ENCODE measurements at places on chromosomes 2 and 18.

DNA sequence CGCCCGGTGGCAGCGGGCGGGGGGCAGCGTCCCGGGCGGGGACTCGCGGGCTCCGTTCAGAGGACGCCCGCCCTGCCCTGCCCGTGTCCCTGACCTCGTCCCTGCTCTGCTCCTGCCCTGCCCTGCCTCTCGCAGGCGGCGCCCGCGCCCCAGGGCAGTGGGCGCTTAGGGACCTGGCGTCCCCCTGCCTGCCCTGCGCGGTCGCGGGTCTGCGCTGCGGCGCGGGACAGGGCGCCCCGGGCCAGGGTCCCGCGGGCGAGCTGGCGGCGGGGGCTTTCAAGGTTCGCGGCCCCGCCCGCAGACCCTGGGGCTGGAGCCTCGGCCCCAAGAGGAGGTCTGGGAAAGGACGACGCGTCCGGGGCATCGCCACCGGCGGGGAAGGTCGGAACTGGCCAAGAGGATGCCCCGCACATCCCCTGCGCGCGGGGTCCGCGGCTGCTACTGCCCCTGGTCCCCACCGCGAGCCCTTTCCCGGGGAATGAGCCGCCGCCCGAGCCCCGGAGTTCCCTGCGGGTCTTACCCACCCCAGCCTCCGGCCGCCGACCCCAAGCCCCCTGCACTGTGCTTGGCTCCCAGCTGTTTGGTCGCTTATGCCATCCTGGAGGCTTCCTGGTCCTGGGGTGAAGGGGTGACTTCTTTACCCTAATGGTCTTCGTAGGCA, 679 bp downstream of the RNF144A start:
- no peak for DNase-seq

DNA sequence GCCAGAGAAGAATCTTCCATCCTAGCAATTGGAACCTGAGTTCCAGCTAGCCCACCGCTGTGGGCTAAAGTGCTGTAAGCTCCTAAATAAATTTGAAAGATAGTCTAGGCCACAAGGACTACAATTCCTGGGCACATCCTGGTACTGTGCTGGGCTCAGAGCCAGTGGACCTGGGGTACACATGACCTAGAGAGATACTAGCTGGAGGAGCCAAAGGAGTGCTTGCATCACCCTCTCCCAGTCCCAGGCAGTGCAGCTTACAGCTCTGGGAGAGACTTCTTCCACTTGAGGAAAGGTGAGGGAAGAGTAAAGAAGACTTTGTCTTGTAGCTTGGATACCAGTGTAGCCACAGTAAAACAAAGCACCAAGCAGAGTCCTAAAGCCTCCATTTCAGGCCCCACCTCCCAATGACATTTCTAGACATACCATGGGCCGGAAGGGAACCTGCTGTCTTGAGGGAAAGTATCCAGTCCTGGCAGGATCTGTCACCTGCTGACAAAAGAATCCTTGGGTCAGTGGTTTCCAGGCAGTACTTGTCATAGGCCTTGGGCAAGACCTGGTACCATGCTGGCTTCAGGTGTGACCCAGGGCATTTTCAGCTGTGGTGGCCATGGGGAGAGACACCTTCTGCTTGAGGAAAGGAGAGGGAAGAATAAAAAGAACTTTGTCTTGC, 89.5 kb downstream of the TMEM185B start:
- no peak for DNase-seq

GRCh38 chr2:128834880-128835252, 516.2 kb upstream of the HS6ST1 start:
- DNase-seq = no peak

DNA sequence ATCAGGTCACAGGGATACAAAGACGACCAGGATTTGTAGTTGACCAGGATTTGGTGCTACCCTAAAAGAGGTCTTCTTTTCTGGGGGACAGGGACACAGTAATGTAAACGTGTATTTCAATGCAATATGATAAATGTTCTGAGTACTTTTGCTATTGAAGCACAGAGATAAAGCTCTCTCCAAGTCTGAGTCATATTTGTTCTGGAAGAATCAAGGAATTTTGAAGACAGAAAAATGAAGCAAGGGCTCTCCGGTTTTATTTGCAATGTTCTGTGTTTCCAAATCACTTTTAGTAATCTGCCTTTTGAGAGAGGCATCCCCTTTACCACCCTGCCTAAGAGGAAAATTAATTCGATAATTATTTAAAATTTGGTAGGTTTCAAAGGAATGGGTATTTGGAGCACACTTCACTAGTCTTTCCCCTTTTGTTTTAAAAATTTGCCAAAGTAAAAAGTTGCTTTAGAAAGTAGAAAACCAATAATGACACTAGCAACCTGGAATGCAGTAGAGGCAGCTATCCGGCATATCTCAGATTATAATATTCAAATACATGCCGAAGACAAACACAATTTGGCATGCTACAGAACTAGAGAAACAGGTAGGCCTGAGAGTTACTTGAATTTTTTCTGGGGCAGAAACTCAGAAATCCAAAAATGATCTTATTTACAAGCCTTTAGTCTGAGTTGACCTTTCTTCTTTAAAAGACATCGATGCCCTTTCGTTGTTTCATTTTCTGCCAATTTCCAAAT, 82.7 kb downstream of the MREG start:
- no peak for DNase-seq

All from activated CD4-positive, alpha-beta T cell treated with anti-CD3 and anti-CD28 coated beads, Interleukin-2, amount 50 U/mL, for 24 hours (primary cell).